ENCODE measurements at places on chromosomes 12 and 14. TPM values are rescaled to one million over a fixed set of nuclear protein-coding genes. Genes with fewer than 3 reads are reported as not detected.
A peak's percentile ranks its signal among the peaks of the same experiment; 100 is the strongest.

DNA sequence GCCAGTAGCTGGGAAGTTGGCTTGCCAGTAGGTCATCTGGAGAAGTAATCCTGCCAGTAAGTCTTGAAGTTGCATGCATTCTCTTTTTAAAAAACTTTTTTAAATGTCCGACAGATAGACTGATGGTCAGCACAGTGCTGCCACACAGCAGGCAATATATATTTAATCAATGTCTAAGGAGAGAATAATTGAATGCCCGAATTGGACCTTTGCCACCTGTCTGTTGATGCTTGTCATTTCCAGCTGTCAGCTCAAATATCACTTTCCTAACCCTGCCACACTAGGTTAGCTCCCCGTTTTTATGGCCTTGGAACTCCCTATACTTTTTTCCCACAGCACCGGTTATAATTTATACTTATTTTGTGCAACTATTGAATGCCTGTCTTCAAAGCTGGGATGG, 2.1 kb upstream of the SLC15A4 start:
- H3K4me3 ChIP-seq, result no peak overlapping the region
- no peak for DNase-seq
- no peaks in the 10 kb centered on the region for H3K36me3 ChIP-seq

DNA sequence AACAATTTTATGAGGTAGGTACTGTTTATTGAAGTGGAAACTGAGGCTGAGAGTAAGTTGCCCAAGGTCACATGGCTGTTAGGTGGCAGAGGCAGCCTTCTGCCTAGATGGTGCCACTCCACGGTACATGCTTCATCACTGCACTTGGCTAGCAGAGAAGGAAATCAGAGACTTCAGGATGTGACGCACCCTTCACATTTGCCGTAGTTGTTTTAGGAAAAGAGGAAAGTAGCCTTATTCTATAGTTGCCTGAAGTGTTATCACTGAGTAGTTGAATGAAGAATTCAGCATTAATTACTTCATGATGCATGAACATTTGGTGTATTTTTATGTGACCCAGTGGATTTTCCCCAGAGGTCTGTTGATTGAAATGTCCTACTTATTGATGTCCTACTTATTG, 55.7 kb downstream of the ERC1 start:
- no peak overlapping the region for H3K27ac ChIP-seq
- DNase-seq, result no peak
- H3K4me3 ChIP-seq, result no peak overlapping the region

GRCh38 chr12:103712216-103712615, 125.1 kb downstream of the STAB2 start:
- no peak for DNase-seq
- no peaks in the 10 kb centered on the region for H3K36me3 ChIP-seq
- peaks cover 3% of the 10 kb centered on the region for H3K27me3 ChIP-seq
- no peak overlapping the region for H3K4me3 ChIP-seq
- H3K27ac ChIP-seq, result no peak overlapping the region

The TBX3 gene
- total RNA-seq, result not detected

The LRRC23 gene
- total RNA-seq, result 9.1 TPM

GRCh38 chr12:55692631-55693322, 14.9 kb downstream of the ITGA7 start:
- no peak for DNase-seq
- H3K4me1 ChIP-seq, result no peaks in the 10 kb centered on the region
- no peak overlapping the region for H3K4me3 ChIP-seq
- no peaks in the 10 kb centered on the region for H3K27me3 ChIP-seq

DNA sequence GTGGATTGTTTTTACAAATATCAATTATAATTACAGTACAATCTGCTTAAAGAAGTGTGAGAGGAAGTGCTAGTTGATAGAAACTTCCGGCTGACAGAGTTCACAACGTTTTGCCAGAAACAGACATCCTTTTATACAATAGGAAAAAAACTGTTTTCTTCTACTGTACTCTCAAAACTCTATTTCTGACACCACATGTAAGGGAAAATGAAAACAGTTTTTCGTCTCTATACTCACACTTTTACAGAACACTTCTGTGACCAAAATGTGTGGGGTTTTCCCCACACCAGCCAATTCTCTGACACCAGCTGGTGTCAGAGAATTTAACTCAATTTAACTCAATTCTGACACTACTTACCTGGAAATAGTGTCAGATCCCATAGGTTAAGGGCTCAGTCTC, 24.2 kb upstream of the HIF1A start:
- peak overlapping the region; percentile 70 for H3K27ac ChIP-seq
- DNase-seq, result peak; percentile 73
- H3K4me1 ChIP-seq, result peaks cover 57% of the 10 kb centered on the region
- no peaks in the 10 kb centered on the region for H3K27me3 ChIP-seq
- H3K36me3 ChIP-seq, result no peaks in the 10 kb centered on the region

DNA sequence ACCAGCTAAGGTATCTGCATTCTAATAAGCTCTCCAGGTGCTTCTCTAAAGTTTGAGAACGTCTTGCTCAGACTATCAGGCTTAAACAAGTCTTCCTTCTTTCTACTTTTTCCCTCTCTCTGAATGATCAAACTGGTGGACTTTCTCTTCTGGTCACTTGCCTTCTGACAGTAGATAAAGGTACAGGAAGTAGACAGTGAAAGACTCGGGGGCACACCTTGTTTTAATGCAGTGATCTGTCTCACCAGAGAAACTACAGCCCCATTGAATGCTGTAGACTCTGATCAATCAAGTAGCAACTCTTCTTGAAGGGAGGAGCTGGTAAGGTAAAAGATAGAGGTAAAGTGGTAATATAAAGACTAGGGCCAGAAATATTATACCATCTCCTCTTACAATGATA, 48.1 kb upstream of the ATXN7L3B start:
- no peaks in the 10 kb centered on the region for H3K36me3 ChIP-seq
- H3K4me3 ChIP-seq, result no peak overlapping the region
- DNase-seq, result no peak
- H3K27me3 ChIP-seq, result no peaks in the 10 kb centered on the region
- H3K27ac ChIP-seq, result no peak overlapping the region

The HOTAIR gene
- total RNA-seq, result not detected

GRCh38 chr12:13687633-13688032, 293.8 kb downstream of the GRIN2B start:
- H3K27ac ChIP-seq, result no peak overlapping the region
- H3K36me3 ChIP-seq, result no peaks in the 10 kb centered on the region
- H3K27me3 ChIP-seq, result no peaks in the 10 kb centered on the region
- no peaks in the 10 kb centered on the region for H3K4me1 ChIP-seq
- DNase-seq, result no peak

DNA sequence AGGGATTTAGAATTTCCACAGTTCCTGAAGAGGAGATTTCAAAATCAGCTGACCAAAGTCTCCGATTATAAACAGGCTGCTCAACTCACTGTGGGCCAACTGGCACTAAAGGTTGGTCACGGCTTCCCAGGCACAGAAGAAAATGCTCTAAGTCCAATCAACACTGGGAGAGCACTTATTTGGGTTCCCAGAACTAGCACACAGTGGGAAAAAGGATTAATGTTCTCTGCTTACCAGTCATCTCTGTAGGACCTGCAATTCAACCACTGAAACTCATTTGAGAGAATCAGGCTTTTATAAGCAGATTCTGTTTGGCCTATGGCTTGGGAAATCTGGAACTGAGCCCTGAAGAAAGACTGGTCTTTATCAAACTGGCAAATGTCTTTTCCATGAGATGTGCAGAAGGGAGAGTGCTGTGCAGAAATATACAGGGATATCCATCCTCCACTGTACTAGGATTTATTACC, 49.4 kb downstream of the ABCC9 start:
- no peaks in the 10 kb centered on the region for H3K36me3 ChIP-seq
- no peaks in the 10 kb centered on the region for H3K4me1 ChIP-seq

DNA sequence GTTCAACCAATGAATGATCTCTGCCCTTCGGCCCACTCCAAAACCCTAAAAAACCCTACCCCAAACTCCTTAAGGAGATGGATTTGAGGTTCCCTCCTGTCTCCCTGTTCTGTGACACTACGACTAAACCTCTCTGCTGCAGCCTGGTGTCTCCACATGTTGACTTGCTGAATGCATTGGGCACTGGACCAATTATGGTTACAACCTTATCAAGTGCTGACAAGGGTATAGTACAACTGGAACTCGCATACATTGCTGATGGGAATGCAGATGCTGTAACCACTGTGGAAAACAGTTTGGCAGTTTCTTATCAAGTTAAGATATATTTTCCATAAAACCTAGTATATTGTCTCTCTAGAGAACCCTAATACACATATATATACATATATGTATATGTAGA, 6.3 kb upstream of the DICER1 start:
- no peaks in the 10 kb centered on the region for H3K4me1 ChIP-seq
- no peak overlapping the region for H3K4me3 ChIP-seq
- H3K27ac ChIP-seq, result no peak overlapping the region
- no peaks in the 10 kb centered on the region for H3K27me3 ChIP-seq

DNA sequence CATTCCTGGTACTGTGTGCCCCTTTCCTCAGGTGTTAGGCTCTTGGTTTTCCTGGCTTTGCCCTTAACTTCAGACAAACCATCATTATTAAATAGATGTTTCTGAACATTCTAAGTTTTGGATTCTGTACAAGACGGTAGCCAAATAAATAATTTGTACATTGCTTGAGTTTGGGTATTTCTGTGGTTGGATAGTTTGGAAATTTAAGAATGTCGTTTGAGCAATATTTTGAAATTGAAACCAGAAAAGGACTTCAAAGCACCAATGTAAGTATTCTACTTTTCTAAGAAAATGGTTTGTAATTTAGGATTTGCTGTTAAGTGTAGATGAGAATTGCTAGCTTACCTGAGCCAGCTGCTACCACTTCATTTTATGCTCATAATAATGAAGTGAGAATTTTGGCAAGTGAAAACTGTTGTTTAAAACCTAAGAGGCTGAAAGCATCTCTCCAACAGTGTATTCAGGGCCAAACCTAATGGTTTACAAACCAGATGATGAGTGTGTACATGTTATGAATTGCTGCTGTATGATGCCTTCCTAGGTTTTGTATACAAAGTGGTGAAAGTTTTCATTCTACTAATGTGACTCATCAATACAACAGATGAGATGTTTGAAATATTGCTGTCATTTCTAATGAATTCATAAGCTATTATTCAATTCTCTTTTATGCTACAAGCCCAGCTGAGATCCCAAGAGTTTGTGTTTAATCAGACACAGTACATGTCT, 181.5 kb upstream of the PRKD1 start:
- no peak for DNase-seq
- no peak overlapping the region for H3K4me3 ChIP-seq
- H3K27ac ChIP-seq, result no peak overlapping the region
- H3K27me3 ChIP-seq, result no peaks in the 10 kb centered on the region
- H3K4me1 ChIP-seq, result no peaks in the 10 kb centered on the region

DNA sequence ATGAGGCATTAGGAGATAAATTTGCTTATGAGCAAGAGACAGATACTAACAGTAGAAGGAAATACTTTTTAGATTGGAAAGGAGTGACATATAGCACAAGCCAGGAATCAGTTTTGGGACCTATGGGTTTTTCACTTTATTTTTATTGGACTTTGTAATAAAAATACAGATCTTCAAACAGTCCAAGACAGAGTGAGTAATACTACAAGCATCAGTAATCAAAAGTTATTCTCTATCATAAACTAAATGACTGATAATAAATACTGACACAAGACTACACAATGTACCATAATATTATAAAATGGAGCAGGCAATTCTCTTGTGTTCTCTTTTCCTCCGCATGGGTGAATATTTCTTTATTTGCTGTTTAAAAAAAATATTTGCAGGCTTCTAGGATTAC, 85.8 kb downstream of the DERA start:
- no peak overlapping the region for H3K4me3 ChIP-seq
- no peaks in the 10 kb centered on the region for H3K4me1 ChIP-seq
- H3K27me3 ChIP-seq, result no peaks in the 10 kb centered on the region
- no peaks in the 10 kb centered on the region for H3K36me3 ChIP-seq

The CLEC4D gene
- total RNA-seq, result not detected

- peaks cover 22% of the 10 kb centered on the region for H3K36me3 ChIP-seq
- H3K4me3 ChIP-seq, result no peak overlapping the region
- no peaks in the 10 kb centered on the region for H3K27me3 ChIP-seq
- DNase-seq, result no peak
- no peaks in the 10 kb centered on the region for H3K4me1 ChIP-seq
These were observed 14.5 kb upstream of the GPR162 start for GRCh38 chr12:6807170-6807569.

- peaks cover 17% of the 10 kb centered on the region for H3K4me1 ChIP-seq
- H3K27me3 ChIP-seq, result no peaks in the 10 kb centered on the region
- DNase-seq, result no peak
- H3K4me3 ChIP-seq, result peak overlapping the region; percentile 88
- no peaks in the 10 kb centered on the region for H3K36me3 ChIP-seq
- H3K27ac ChIP-seq, result peak overlapping the region; percentile 68
These were observed 565 bp downstream of the CCDC77 start for GRCh38 chr12:402029-402389.

GRCh38 chr14:68757618-68758081, 35.2 kb downstream of the ZFP36L1 start:
- H3K4me3 ChIP-seq, result no peak overlapping the region
- peaks cover 10% of the 10 kb centered on the region for H3K4me1 ChIP-seq
- no peak overlapping the region for H3K27ac ChIP-seq
- no peaks in the 10 kb centered on the region for H3K27me3 ChIP-seq
- no peak for DNase-seq
- H3K36me3 ChIP-seq, result no peaks in the 10 kb centered on the region

The IL22 gene
- total RNA-seq, result not detected

DNA sequence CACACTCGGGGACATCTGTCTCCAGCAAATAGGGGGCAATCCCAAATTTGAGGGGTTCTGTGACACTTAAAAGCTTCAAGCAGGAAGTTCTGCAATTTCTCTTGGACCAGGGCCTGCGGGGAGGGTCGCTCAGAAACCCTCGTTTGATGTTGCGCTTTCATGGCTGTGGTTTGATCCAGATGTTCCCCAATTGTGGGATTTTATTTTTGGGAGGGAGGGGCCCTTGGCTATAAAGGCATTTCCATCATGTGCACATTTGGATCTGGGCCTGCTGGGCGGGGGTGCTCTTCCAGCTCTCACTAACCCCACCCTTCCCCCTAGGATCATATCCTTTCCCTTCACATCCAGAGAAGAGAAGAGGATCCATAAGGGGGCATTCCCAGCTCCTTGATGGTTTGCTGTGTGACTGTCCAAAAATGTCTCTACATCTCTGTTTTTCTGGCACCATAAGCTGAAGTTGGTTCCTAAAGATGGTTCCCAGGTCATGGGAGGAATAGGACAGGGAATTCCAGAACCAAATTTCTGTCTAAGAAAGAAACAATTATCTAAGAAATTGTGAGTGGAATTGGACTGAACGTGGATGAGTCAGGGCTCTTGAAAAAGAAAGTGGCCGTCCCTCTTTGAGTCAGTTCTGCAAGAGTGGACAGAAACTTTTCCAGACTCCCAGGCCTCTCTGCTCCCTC, 47.2 kb downstream of the SMUG1 start:
- no peak overlapping the region for H3K4me3 ChIP-seq
- peaks cover 7% of the 10 kb centered on the region for H3K27me3 ChIP-seq
- no peaks in the 10 kb centered on the region for H3K36me3 ChIP-seq

- no peaks in the 10 kb centered on the region for H3K27me3 ChIP-seq
- H3K4me3 ChIP-seq, result no peak overlapping the region
- DNase-seq, result no peak
- H3K27ac ChIP-seq, result no peak overlapping the region
- no peaks in the 10 kb centered on the region for H3K36me3 ChIP-seq
These were observed 95.3 kb downstream of the BICD1 start for GRCh38 chr12:32201976-32202375.

The SLC17A8 gene
- total RNA-seq, result not detected
